ENCODE measurements at places on chromosomes 7 and 10.
A peak's percentile ranks its signal among the peaks of the same experiment; 100 is the strongest.

DNA sequence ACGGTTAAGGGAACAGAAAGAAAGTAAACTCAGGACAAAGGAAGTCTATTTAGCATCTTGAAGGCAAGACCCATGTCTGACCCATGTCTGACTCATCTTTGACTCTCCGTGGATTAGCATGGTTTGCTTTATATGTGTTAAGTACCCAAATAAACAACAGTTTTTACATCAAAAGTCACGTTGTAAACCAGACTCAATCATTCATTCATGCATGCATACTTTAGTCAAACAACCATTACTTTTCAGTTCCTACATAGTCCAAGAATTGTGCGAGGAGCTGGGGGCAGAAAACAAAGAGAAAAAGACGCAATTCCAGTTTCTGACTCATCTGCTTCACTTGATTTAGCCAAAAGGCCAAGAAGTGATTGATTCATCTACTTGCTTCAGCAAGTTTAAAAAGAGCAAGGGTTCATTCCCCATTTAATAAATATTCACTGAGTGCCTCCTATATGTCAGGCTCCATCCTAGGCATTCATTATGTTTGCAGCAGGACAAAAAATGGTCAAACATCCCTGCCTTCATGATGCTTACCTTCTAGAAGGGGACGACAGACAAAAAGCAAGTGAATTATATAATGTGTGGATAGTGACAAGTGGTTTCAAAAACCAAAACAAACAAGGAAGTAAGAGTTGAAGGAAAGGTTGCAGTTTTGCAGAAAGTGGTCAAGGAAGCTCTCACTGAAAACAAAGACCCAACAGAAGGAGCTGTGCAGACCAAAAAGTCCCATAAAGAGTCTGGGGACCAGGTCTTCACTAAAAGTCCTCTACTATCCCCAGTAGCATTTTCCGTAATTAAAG is 116.2 kb downstream of the FAM107B start:
- DNase-seq, result peak; percentile 83

GRCh38 chr10:32110790-32111189 is 54.6 kb upstream of the KIF5B start:
- no peak for DNase-seq

DNA sequence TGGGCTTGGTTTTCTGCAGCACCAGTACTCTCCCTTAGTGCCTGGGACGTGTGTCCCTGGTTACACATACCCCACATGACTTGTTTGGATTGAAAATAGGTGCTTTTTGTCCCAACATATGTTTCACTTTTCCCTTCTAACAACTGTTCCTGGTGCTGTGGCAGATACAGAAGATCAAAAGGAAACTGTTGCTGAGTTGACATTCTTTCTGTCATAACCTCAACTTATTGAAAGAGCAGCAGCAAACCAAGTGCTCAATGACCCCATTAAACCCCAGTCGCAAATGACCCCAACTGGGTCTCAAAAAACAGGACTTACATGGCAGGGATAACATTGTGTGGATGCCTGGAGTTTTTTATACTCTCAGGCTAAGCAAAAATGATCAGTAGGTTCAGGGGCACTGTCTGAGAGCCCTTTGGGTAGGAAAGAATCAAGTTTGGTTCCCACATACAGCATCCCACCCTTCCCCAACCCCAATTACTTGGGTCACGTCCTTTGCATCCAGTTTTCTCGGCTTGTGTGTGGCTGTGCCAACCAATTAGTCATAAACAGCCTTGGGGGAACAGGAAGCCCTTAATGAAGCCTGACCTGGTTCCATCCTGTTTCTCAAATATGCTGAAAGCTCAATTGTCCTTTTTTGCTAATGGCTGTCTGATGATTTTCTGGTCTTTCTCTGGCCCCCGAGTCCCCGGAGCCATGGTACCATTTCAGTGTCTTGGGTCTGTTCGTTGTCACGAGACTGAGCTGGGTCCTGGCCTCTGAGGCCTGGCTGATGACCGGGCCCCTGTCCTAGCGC is 4.9 kb downstream of the HKDC1 start:
- DNase-seq, result peak; percentile 13

DNA sequence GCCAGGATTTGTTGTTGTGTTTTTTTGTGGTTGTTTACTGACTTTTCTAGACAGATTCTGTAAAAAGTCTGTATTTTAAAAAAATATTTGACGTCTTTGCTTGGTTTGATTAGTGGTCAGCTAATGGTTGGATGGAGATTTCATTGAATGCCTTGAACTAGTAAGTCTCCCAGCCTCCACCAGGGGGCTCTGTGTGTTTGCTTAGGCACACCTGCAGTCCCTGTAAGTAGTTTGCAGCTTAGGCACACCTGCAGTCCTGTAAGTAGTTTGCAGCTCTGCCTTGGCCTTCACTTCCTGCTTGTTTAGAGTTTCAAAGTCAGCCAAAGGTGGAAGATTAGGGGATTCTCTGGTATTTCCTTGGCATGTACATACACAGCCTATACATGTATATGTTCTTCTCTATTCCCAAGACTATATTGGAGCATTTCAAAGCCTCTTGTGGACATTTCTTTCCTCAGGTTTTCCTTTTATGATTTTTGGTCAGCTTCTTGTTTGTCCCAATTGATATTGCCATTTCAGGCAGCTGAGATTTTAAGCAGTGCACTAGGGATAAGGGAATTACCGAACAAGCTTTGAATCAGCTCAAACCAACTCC is 101.6 kb downstream of the CCSER2 start:
- peak; percentile 60 for DNase-seq

GRCh38 chr10:10847387-10847786 is 170.3 kb upstream of the CELF2 start:
- no peak for DNase-seq

DNA sequence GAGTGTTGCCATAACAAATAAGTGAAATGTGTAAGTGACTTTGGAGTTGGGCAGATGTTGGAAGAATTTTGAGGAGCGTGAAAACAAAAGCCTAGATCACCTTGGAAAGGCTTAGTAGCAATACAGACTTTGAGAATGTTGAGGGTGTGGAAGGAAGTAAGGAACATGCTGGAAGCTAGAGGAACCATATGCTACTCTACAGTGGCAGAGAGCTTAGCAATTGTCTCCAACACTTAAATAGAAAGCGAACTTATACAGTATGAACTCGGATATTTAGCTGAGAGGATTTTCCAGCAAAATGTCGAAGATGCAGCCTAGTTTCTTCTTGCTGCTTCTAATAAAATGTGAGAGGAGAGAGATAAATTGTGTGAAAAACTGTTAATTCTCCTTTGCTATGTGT is 271.2 kb downstream of the ADRA2A start:
- DNase-seq, result no peak

- DNase-seq, result no peak
Observed at GRCh38 chr7:26198781-26199169, 1.8 kb downstream of the HNRNPA2B1 start.

- no peak for DNase-seq
Observed at GRCh38 chr7:5218564-5219360, 28.7 kb downstream of the WIPI2 start.

DNA sequence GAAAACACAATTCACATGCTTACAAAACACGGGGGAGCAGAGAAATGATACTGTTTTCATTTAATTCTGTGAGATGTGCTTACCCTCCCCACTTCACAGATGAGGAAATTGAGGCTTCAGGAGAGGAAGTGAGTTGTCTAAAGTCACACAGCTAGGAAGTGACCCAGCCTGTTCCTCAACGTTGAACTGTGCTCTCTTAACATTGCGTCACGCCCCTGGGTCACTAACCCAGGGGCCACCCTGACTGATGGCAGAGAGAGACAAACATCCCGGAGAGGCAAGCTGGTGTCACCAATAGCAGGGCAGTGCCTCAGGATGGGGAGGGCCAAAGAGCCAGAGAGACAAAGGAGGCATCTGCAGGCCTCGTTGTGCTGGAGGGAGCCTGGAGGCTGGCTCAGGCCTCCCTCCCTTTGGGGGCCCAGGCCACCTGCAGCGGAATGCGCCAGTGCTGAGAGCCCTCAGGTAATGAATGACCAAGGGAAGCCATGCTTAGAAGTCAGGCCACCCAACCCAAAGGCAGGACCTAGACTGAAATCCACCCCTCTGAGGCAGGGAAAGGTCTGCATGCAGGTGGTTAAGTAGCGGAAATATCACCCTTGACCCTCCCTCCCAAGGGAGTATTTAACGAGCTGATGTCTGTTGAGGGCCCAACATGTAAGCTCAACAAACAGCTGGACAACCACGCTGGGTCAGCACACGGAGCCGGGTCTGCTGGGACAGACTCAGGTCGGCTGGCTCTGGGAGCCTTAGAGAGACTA is 81.3 kb downstream of the C10orf105 start:
- no peak for DNase-seq

- DNase-seq, result no peak
Observed at GRCh38 chr10:119237722-119238436, 30.5 kb downstream of the GRK5 start.

- no peak for DNase-seq
Observed at GRCh38 chr7:127415060-127415742, 22.7 kb upstream of the ZNF800 start.

- DNase-seq, result no peak
Observed at GRCh38 chr7:35254496-35255442, 869 bp upstream of the TBX20 start.

GRCh38 chr7:37283716-37284115 is 164.9 kb downstream of the ELMO1 start:
- no peak for DNase-seq

DNA sequence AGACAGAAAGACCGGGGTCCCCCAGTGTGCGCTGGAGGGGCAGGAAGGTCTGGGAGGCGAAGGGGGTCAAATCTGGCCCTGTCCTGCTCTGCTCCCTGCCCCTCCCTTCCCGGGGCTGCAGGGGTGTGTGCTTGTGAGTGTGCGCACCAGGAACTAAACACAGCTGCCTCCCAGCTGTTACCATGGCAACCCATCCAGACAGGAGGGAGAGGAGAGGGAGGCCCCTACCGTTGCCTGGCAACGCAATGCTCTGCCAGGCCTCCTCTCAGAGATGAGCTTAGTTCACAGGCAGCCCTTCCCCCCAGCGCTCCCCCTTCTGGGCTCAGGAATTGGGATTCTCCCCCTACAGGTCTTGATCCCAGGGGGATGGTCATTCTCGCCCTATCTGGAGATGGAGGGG is 6.1 kb downstream of the NYAP1 start:
- peak; percentile 83 for DNase-seq

DNA sequence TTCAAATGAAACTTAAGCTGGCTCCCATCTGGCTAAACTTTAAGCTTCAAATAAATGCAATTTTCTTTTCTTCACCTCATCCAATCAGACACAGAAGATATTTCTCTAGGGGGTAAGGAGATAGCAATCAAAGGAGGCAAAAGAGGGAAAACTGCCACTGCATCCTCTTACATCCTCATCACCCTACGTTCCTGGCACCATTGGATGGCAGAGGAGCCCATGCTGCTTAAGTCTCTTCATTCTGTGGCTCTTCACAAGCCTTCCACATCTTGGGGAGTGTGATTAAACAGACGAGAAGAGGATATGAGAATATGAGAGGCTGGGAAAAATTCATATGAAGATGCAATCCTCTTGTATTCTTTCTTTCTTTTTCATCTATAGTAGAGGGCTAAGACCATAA is 345.7 kb upstream of the AOAH start:
- DNase-seq, result no peak

DNA sequence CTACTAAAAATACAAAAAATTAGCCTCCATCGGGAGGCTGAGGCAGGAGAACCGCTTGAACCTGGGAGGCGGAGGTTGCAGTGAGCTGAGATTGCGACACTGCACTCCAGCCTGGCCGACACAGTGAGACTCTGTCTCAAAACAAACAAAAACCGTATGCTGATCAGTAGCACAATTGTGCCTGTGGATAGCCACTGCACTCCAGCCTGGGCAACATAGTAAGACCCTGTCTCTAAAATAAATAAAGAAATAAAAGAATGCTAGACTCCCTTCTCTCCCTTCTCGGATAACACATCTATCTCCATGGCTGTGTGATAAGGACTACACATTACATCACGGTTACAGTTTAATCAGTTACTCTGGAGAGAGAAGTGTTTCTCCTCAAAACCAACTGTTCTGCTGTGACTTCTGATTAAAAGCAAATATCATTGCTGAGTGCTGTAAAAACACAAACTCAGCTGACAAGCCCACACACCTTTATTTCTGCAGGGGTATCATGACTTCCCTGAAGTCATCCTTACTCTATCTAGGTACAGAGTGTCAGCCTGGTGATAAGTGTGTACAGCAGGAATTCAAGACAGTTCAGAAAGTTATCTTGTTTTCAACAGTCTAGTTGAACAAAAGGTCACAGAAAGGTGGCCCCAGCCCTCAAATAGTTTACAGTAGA is 5.3 kb upstream of the ARHGAP19 start:
- peak; percentile 10 for DNase-seq

DNA sequence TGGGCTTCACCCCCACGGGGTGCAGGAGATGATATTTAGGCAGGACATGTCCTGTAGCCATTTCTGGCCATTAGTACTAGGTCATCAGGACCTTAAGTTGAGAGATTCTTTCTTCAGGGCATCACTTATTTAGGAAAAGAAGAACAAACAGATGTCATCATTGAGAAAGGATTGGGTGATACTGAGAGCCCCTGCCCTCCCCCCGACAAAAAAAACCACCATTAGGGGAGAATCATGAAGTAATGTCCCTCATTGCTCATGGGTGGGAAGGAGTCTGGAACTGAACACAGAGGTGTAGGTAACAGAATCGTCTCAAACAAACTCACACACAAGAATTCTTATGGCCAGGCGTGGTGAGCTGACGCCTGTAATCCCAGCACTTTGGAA is 6.4 kb upstream of the ORAI2 start:
- DNase-seq, result no peak

GRCh38 chr10:79020015-79020491 is 48.7 kb upstream of the ZMIZ1 start:
- peak; percentile 53 for DNase-seq

DNA sequence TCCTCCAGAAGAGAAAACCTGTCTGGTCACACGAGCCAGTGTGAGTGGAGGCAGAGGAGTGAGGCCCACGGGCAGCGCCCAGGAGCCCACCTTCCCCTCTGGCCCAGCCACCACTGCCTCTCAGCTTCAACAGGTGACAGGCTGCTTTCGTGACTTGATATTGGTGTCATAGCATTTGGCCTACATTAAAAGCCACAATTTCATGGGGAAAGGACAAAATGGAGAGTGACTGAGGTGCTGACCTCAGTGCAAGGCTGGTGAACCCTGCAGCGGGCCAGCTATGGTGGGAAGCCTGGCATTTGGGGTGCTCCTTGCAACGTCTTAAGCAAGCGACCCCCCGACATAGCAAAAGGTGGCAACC is 21.3 kb downstream of the ECHDC3 start:
- DNase-seq, result no peak

DNA sequence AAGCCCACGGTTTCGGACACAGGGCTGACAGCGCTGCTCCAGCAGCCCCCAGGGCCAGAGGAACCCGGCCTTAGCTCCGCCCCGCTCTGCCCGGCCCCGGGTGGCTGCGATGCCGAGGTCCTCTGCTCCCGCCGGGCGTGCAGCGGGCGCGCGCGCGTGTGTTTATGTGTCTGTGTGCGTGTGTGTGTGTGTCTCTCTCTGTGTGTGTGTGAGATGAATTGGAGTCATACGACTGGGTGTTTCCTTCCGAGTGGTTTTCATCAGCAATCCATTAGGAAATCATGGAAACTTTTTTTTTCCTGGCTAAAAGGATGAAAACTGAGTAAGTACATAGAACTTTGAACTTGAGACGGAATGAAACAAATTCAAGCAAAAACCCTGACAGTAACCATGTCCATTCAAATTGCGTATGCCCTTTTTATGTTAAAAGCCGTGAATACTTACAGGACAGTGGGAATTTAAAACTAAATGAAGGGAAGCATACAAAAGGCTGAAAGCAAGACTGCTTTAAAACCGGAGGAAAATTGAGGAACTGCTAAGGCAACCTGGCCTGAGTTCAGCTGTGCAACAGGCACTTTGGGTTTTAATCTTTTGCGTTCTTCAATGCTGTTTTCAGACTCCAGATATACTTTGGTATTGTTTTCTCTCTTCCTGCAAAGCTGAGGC is at the start of gene CPED1:
TSS of gene CPED1 (plus strand) at position 121 of the 666 bp plus-strand sequence. CDS start 911 bp downstream, outside the sequence.
- DNase-seq, result peak; percentile 88

All from fibroblast of mammary gland (primary cell).